ENCODE measurements at places on chromosomes 4 and X.
A peak's percentile ranks its signal among the peaks of the same experiment; 100 is the strongest.

GRCh38 chr4:15778289-15779241 is at the start of gene CD38:
CD38 (plus strand) TSS chr4:15778328; CDS start chr4:15778415, 87 bp downstream.
- DNase-seq = peak; percentile 2

DNA sequence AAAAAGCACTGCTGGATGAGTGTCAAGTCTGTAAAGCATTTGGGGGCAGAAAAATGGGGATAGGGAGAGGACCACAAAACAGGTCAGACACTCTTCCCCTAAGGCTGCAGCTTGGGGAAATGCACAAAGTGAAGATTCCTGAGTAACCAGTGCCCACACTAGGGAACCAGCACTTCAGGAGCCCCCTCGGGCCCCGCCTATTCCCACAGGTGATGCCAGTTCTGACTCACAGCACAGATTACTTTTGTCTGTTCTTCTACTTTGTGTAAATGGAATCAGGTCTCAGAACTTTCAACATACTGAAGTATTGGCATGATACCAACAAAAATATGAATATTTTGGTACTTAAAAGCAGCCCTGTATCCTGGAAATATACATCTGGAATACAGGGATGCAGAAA is 112.5 kb downstream of the ADRA2C start:
- no peak for DNase-seq

- no peak for DNase-seq
Measured at GRCh38 chrX:134541906-134542305, 81.9 kb downstream of the HPRT1 start.

- DNase-seq = no peak
Measured at GRCh38 chr4:136495851-136496250, 1036.4 kb downstream of the PCDH18 start.

GRCh38 chr4:69731241-69731640 is 29.2 kb downstream of the SULT1B1 start:
- DNase-seq = no peak

GRCh38 chr4:88892646-88893045 is 164.3 kb downstream of the FAM13A start:
- no peak for DNase-seq

DNA sequence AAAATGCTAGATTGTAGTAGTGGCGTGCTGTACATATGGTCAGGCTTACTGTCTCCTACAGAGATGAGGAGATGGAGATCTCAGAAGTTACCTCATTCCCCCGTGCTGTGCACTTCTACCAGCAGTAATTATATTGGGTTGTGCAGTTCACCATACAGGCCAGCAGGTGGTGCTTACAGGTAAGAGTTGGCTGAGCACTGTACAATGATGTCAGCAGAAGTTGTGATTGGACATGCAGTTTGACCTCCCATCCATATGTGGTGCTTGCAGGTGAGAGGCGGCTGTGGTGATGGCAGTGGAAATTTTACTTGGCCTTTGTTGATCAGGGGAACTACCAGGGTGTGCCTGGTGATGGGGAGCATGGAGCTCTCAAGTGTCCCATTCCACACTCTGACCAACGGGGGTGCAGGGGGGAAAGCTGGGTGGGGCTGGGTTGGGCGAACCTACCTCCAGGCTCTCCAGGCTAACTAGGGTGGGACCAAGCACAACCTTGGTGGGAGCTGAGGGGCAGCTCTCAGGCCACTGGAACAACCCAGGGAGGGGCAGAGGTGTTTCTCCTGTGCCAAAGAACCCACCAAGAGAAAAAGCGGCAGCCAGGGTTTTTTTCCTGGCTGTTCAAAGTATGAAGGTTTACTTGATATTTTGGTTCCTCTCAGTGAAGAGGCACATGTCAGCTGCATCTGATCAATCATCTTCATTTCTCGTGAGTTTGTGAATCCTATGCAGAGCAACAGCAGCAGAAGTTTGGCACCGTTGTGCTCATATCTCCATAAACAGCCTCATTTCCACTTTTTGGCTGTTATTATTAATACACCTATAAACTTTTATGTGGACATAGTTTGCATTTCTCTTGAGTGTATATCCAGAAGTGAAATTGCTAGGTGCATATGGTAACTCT is 73.8 kb upstream of the FREM3 start:
- DNase-seq = no peak

GRCh38 chrX:3175659-3176438 is 134.6 kb downstream of the ARSF start:
- DNase-seq = no peak

- DNase-seq = no peak
Measured at GRCh38 chr4:14111730-14112181, 484.2 kb upstream of the BOD1L1 start.

DNA sequence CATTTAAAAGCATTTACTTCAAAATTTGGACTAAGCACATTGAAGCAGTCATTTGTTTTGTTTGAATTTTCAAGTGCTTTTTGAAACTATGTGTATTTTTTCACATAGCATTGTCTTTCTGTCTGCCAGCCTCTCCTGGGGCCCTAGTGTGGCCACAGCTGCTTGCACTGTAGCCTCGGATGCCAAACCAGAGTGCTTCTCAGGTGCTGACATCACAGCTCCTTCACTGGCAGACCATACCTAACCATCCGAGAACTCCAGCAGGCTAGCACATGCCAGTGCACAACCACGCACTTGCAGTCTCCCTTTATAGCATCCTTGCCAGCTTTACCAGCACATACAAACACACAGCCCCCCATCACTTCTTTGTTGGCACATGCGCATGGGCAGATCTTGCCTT is 1019.7 kb downstream of the STPG2 start:
- DNase-seq = no peak

DNA sequence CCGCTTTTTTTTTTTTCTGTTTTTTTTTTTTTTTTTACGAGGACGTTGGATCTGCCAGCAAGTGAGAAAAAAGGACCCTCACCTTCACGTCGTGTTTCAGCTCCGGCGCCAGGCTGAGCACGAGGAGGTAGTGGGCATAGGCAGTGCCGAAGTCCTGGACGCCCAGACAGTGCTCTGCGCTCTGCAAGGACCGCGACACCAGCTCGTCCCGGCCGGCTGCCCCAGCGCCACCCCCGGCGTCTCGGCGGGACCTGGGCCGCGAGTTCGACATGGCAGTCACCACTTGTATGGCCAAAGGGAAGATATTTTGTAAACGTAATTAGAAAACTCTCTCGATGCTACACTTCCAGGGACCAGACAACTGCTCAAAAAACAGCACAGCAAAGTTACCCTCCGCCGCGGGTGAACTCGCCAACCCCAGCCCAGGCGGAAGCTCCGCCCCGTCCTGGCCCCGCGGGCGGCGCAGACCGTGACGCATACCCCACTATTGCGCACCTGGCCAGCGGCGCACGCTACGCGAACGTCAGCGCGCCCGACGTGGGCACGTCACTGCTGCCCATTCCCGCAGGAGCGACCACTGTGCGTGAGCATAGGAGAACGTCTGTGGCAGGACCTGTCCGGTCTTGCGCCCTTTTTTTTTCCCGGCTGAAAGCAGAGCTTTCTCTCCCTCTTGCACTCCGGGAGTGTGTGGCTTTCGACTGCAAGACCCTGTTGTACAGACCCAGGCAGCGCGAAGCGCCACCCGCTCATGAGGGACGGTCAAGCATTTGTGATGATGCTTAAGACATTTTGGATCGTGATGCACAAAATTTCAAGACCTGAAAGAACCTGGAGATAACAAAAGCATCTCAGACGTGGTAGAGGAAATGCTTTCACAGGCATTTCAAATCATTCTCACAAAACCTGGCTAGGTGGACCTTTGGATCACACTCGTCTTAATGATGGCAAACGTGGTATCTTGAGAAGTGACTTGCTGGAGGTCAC is at the start of gene PRMT9:
Gene PRMT9, minus strand, starts transcription at position 447 of the 984 bp plus-strand sequence. Its CDS starts 176 bp downstream, at position 271.
- DNase-seq = no peak

- DNase-seq = no peak
Measured at GRCh38 chrX:9765072-9765736, 443 bp downstream of the GPR143 start.

DNA sequence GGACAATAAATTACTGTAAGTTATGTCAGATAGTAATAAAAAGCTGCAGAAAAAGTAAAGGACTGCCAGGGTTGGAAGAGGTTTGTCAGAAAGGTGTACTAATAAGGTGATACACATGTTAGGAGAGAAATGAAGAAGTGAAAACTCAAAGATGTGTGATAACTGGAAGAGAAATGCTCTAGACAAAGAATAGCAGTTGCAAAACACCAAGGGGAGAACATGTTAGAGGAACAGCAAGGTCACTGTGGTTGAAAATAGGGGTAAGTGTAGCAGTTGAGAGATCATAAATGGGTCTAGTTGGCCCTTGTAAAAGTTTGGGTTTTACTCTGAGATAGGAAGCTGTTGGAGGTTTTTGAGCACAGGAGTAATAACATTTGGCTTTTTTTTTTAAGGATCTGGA is 46.9 kb downstream of the HSPA4L start:
- no peak for DNase-seq

DNA sequence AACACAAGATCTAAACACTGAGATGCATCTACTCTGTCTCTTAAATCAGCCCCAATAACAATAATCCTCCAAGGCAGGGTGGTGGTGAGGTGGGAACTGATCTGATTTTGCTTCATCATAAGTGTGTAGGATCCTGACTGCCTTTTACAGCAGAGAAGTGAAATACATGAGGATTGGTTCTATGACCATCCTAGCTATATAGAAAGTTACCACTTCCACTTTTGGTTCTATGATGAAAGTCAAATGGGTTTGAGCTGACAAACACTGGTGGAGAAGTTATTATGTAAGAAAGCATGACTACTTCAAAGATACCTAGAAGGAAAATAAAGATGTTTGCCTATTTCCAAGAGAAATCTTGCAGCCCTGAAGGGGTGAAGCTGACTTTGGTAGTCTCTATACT is 181.6 kb downstream of the NKX6-1 start:
- no peak for DNase-seq

- no peak for DNase-seq
Measured at GRCh38 chrX:148448686-148449085, 51.7 kb upstream of the AFF2 start.

DNA sequence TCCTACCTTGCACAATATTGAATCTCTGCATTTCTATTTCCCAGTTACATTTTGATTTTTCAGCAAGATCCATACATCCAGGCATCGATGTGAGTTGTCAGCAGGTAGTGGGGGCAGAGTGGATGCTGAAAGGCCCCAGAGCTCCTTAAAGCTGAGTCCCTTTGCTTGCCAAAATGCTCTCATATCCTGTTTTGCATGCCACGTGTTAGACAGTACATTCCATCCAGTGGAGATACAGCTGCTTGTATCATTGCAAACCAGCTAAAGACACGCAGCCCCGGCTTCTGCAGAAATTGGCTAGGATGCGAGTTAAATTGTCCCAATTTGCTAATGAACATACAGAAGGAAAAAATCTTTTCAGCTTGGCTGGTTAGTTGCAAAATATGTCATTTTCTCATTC is 179.6 kb upstream of the MXRA5 start:
- no peak for DNase-seq

DNA sequence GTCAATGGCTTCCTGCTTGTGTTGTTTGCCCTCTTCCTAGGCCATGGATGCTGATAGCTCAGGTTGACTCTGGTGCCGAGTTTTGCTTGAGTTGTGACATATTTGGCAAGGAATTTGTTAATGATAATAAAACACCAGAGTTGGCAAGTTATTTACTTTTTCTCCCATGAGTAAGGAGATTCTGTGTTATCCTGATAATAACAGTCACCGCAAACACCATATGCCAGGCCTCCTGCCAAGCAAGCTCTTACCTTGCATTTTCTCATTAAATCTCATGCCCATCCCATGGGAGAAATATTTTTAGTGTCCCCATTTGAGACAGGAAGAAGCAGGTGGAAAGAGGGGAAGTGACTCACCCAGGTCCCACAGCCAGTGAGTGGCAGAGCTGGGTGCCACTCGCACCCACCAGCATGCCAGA is 67.4 kb upstream of the CLCN4 start:
- no peak for DNase-seq

- DNase-seq = no peak
Measured at GRCh38 chr4:8467016-8467415, 26.4 kb downstream of the TRMT44 start.

GRCh38 chr4:7622371-7622770 is 187.6 kb upstream of the PSAPL1 start:
- no peak for DNase-seq

GRCh38 chrX:2299871-2300270 is 200.9 kb downstream of the DHRSX start:
- no peak for DNase-seq

DNA sequence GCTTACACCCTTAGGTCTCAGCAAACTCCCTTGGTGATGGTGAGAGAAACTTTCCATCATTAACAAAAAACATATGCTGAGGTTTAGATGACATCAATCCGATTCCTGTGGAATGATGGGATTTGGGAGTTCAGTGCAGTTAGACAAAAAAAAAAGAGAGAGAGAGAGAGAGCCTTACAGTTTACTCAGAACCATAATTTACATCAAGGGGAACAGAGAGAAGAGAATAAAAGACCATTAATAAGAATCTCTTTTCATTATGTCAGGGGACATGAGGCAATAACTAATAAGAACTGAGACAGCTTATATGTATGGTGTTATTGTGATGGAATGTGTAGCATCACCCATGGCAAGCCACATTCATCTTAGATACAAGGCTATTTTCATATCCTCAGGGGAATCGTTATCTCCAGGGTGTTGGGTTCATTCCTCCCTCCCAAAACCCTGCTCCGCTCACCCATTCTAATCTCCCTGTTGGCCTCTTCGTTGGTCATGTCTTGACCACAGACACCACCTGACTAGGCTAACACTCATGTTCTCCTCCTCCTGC is 175.7 kb upstream of the MXRA5 start:
- no peak for DNase-seq

DNA sequence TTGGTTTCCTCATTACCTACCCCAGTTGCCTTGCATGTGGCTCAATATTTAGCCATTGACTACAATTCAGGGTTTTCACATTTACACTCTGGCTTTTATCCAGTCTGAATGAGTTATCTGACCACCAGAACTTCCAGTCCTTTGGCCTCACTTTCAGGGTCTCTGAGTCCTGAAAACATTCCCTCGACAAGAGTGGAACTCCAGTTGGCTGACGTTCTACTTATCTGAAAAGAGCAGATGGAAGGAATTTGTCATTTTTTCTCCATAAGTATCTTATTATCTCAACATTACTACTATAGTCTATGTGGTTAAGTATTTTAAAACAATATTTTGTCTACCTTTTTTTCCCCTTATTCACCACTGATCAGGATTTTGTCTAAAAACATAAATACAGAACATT is 5.2 kb upstream of the CASP6 start:
- DNase-seq = no peak

DNA sequence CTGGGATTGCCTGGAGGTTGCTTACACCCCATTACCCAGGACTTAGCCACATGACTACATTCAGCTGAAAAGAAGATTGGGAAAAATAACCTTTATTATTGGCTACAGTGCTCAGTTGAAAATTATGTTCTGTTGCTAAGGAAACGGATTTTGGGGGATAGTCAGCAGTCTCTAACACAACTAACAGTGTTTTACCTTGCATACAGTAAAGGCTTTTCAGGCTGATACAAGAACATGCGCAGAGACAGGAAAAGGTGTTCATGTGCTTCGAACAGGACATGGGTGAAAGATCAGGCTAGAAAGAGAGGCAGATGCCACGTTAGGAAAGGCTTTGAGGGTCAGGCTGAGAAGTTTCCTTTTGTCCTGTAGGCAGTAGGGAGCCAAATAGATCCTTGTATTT is 14.8 kb upstream of the RHOH start:
- DNase-seq = no peak

- DNase-seq = no peak
Measured at GRCh38 chrX:152899874-152900719, 2.2 kb downstream of the ZNF185 start.

- no peak for DNase-seq
Measured at GRCh38 chr4:14528918-14529317, 473.4 kb upstream of the CPEB2 start.

Data from SIG-M5 (cell line).